ENCODE measurements at places on chromosomes 13 and 19. TPM values are rescaled to one million over a fixed set of nuclear protein-coding genes. Genes with fewer than 3 reads are reported as not detected.

Gene ATXN8OS
- not detected for total RNA-seq

Gene SIGLEC9
- 4.8 TPM for total RNA-seq

Gene LSR
- 42.6 TPM for total RNA-seq

Gene RPL28
- total RNA-seq, result 3,616 TPM

Gene MBD3L3
- total RNA-seq, result not detected

Gene AP1M2
- not detected for total RNA-seq

DNA sequence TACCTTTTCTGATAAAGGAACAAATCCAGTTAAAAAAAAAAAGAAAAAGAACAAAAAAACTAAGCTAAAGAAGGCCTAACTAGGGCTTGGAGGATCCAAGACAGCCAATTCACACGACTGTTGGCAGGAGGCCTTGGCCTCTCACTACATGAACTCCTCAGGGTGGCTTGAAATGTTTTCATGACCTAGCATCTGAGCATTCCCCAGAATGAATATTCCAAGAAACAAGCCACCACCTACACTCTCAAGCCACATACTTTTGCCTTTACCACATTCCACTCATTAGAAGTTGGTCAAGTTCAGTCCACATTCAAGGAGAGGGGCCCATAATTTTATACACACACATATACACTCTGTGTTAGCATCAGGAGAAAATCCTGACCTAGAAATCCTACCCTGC is 97.6 kb upstream of the SIAH3 start:
- no peaks in the 10 kb centered on the region for H3K36me3 ChIP-seq
- H3K27ac ChIP-seq, result no peak overlapping the region
- H3K4me3 ChIP-seq, result no peak overlapping the region
- H3K27me3 ChIP-seq, result no peaks in the 10 kb centered on the region
- DNase-seq, result no peak
- peaks cover 4% of the 10 kb centered on the region for H3K4me1 ChIP-seq

DNA sequence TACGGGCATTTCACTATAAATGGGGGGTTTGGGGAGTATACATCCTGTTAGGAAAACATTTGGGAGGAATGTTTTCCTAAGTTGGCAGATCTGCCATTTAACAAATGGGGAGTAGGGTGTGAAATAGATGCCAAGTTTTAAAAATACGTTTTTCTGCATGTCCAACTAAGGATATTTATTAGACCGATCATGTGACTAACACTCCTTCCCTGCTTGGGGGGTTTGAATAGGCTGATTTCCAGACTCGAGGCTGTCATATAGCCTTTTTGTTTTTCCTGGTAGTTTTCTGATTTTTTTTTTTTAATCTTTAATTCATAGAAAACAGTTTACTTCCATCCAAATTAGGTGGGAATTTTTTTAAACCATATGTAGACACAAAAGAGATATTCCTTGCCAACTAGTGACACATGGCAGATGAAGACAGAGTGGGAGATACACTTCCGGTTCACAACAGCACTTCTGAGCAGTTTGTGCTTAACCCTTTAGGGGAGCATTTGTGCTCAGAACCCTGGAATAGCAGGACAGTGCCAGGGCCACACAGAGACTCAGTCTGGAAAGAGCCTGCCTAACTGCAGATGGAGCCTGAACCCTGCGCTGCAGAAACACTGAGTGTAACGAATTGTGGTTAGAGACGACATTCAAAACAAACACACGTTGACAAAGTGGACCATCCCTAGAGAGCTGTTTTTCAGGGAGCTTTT is 5.6 kb upstream of the GATAD2A start:
- H3K36me3 ChIP-seq, result peaks cover 2% of the 10 kb centered on the region
- no peaks in the 10 kb centered on the region for H3K27me3 ChIP-seq
- peaks cover 21% of the 10 kb centered on the region for H3K4me1 ChIP-seq
- H3K4me3 ChIP-seq, result no peak overlapping the region
- no peak for DNase-seq

- H3K4me1 ChIP-seq, result no peaks in the 10 kb centered on the region
- no peak overlapping the region for H3K27ac ChIP-seq
- H3K4me3 ChIP-seq, result no peak overlapping the region
- H3K27me3 ChIP-seq, result no peaks in the 10 kb centered on the region
- no peak for DNase-seq
These were observed 121.7 kb upstream of the MAB21L1 start for GRCh38 chr13:35598233-35598632.

DNA sequence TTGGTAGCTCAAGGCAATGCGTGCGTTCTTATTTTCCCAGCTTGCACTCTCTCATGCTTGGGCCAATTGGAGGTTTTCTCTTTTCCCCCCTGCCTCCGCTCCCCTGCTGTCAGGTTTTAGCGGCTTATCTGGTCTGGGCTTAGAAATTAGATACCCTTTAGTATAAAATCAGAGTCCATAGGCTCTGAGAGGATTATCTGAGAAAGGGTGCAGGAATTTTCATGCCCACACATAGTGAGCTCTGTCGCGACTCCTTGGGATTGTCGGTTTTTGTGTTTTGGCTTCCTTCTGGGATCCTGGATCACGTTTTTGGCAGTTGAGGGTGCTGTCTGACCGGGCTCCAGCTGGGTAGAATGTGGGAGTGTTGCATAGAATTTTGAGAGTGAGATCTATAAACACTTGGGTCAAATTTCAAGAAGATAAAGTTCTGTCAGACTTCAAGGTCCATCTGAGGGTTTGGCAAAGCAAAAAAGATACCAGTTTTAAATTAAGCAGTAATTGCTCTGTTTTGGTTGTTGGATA is 12.4 kb downstream of the CHAF1A start:
- no peak overlapping the region for H3K4me3 ChIP-seq
- H3K27me3 ChIP-seq, result no peaks in the 10 kb centered on the region
- H3K27ac ChIP-seq, result no peak overlapping the region
- peaks cover 5% of the 10 kb centered on the region for H3K4me1 ChIP-seq
- no peak for DNase-seq

DNA sequence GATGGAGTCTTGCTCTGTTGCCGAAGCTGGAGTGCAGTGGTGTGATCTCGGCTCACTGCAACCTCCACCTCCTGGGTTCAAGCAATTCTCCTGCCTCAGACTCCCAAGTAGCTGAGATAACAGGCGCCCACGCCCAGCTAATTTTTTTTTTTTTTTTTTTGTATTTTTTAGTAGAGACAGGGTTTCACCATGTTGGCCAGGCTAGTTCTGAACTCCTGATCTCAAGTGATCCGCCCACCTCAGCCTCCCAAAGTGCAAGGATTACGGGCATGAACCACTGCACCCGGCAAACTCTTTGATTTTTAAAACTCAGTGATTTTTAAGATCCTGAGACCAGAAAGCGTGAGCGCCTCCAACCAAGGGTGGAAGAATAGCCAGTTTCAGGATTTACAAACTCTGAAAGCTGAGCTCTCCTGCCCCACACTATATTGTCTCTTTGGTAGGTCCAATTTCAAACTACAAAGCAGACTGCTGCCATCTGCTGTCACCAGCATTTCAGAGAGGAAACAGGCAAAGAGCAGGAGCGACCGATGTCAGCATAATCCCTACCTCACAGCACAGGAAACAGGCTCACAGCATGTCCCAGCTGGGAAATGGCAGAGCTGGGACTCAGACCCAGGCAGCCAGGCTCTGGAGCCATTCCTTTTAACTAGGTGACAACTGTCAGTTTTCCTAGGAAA is 9.2 kb downstream of the NOSIP start:
- H3K36me3 ChIP-seq, result no peaks in the 10 kb centered on the region
- H3K4me1 ChIP-seq, result peaks cover 37% of the 10 kb centered on the region

- DNase-seq, result no peak
- H3K36me3 ChIP-seq, result peaks cover 3% of the 10 kb centered on the region
- peak overlapping the region; percentile 90 for H3K4me3 ChIP-seq
- peak overlapping the region; percentile 92 for H3K27ac ChIP-seq
- H3K4me1 ChIP-seq, result peaks cover 23% of the 10 kb centered on the region
These were observed 53.9 kb downstream of the OR10H4 start for GRCh38 chr19:16002406-16003384.

- H3K27me3 ChIP-seq, result no peaks in the 10 kb centered on the region
- no peak for DNase-seq
- no peak overlapping the region for H3K27ac ChIP-seq
- H3K36me3 ChIP-seq, result peaks cover 2% of the 10 kb centered on the region
- H3K4me3 ChIP-seq, result no peak overlapping the region
These were observed 47.4 kb downstream of the NDFIP2 start for GRCh38 chr13:79528356-79528755.

DNA sequence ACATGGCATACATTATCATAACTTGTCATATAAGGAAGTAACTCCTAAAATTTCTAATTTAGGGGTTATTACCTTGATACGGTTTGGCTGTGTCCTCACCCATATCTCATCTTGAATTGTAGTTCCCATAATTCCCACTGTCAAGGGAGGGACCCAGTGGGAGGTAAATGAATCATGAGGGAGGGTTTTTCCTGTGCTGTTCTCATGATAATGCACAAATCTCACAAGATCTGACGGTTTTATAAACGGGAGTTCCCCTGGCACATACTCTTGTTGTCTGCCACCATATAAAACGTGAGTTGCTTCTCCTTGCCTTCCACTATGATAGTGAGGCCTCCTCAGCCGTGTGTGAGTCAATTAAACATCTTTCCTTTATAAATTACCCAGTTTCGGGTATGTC is 76.0 kb downstream of the ZDHHC20 start:
- H3K27me3 ChIP-seq, result no peaks in the 10 kb centered on the region
- no peak overlapping the region for H3K4me3 ChIP-seq
- no peak for DNase-seq
- H3K36me3 ChIP-seq, result peaks cover 8% of the 10 kb centered on the region
- H3K27ac ChIP-seq, result peak overlapping the region; percentile 66

- no peak for DNase-seq
- H3K36me3 ChIP-seq, result no peaks in the 10 kb centered on the region
- H3K27me3 ChIP-seq, result no peaks in the 10 kb centered on the region
- H3K27ac ChIP-seq, result no peak overlapping the region
These were observed 56.8 kb downstream of the LRCH1 start for GRCh38 chr13:46609726-46610125.

GRCh38 chr13:36806102-36806501 is 12.9 kb upstream of the RFXAP start:
- no peak overlapping the region for H3K27ac ChIP-seq
- H3K27me3 ChIP-seq, result peaks cover 55% of the 10 kb centered on the region
- no peak overlapping the region for H3K4me3 ChIP-seq
- H3K4me1 ChIP-seq, result no peaks in the 10 kb centered on the region

DNA sequence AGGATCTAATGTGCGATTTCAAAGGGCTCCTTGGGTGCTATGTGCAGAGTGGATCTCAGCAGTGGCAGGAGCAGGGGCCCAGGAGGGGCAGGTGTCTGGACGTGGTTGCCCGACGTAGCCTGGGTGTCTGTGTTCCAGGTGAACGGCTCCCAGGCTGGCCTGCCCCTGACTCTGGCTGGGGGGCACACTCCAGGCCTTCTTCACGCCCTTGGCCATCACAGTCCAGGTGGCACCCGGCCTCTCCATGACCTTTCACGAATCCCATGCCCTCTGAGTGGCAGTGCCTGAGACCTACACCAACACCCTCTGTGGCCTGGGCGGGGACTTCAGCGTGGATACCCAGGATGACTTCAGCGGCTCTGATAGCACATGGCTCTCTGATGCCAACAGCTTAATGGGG is 11.3 kb upstream of the FXYD3 start:
- H3K36me3 ChIP-seq, result no peaks in the 10 kb centered on the region
- no peaks in the 10 kb centered on the region for H3K4me1 ChIP-seq
- H3K27me3 ChIP-seq, result no peaks in the 10 kb centered on the region
- H3K27ac ChIP-seq, result no peak overlapping the region

DNA sequence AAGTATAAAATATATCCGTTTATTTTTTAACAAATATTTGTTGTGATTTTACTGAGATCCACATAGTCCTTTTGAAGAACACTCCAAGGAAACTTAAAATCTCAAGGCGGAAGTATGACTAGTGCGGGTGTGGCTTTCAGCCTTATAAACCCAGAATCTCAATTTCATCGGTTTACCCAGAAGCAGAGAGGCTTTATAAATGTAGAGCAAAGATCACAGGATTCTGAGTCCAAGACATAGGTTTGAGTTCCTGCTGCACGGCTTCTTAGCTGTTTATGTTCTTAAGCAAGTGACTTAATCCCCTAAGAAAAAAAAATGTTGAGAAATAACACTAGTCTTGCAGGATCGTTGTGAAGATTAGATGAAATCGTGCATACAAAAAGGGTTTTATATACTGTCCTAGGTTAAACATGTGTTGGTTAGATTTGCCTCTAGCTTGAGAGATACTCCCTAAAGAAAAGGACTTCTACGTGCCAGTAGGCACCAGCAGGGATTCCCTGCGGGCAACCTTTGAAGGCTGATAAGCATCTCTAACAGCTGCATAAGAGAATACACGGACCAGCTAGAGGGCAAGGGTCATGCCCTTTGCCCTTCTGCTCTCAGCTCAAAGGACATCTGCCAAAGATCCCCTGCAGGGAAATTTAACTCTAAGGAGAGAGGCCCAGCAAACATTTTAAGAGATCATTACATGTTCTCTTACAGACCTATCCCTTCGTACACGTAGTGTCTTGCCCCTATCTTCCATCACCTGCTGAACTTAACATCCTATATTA is 130.4 kb upstream of the MIR17HG start:
- DNase-seq, result no peak
- no peaks in the 10 kb centered on the region for H3K36me3 ChIP-seq

DNA sequence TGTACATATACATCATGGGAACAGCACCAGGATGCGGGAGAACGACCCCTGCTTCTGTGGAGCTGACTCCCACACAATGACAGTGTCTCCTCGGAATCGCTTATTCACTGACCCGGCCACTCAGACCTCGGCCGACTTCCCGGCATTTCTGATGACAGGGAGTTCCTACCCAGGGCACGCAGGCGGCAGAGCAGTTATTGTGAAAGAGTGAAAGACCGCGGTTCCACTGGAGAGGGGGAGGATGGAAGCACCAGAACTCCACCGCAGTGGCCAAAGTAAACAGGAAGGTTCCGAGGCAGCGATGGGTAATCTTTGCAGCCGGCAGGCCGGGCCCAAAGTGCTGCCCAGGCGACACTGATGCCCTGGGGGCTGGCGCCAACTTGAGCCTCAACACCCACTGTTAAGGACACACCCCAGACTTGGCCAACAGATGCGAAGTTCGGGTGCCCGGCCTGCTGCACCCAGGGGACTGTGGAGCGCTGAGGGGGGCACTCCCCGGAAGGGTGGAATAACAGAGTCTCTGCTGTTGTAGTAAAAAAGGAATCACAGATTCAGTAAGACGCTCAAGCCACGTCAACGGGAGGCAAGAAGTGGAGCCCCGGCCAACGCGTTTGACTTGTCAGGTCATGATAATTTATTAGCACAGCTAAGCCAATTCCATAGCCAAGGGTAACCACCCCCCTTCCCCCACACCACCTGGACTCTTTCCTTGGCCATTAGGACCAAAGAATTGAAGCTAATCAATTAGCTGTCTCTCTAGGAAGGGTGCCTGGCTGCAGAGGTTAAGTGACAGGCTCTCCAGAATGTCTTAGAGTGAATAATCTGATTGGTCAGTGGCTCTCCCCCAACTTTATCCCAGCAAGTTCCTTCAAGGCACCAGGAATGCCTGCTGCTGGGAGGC is 5.8 kb downstream of the MLLT1 start:
- no peaks in the 10 kb centered on the region for H3K27me3 ChIP-seq
- peak overlapping the region; percentile 92 for H3K27ac ChIP-seq
- peaks cover 2% of the 10 kb centered on the region for H3K36me3 ChIP-seq
- H3K4me1 ChIP-seq, result peaks cover 55% of the 10 kb centered on the region
- DNase-seq, result no peak

- H3K4me3 ChIP-seq, result no peak overlapping the region
- no peaks in the 10 kb centered on the region for H3K27me3 ChIP-seq
- peak overlapping the region; percentile 53 for H3K27ac ChIP-seq
- H3K36me3 ChIP-seq, result peaks cover 3% of the 10 kb centered on the region
- peaks cover 39% of the 10 kb centered on the region for H3K4me1 ChIP-seq
These were observed 18.0 kb downstream of the PRAM1 start for GRCh38 chr19:8484331-8484894.

GRCh38 chr13:79062291-79062690 is 343.8 kb downstream of the RBM26 start:
- H3K36me3 ChIP-seq, result no peaks in the 10 kb centered on the region
- peaks cover 15% of the 10 kb centered on the region for H3K27me3 ChIP-seq
- no peak for DNase-seq

Measured in T-helper 17 cell (primary cell).